ENCODE measurements at places on chromosomes 2 and 18.

GRCh38 chr2:219739066-219739465 lies 111.6 kb downstream of the SLC4A3 start:
- no peak for DNase-seq

DNA sequence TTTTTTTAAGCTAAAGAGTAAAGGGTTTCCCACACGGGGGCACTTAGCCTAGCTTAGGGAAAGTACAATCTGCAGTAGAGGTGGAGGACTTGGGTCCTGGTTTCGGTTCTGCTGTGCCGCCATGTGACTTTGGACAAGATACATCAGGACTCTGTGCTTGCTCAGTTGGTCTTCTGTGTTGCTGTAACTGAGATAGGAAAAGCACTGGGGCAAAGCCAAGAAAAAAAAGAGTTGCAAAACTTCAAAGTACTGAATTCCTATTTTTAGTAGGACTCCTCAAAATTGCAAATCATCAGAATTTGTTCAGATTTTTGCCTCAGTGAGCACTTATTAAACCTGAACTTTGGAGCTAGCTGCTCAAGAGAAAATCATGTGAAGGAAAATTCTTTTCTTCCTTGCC lies 96.3 kb upstream of the STON1 start:
- no peak for DNase-seq

DNA sequence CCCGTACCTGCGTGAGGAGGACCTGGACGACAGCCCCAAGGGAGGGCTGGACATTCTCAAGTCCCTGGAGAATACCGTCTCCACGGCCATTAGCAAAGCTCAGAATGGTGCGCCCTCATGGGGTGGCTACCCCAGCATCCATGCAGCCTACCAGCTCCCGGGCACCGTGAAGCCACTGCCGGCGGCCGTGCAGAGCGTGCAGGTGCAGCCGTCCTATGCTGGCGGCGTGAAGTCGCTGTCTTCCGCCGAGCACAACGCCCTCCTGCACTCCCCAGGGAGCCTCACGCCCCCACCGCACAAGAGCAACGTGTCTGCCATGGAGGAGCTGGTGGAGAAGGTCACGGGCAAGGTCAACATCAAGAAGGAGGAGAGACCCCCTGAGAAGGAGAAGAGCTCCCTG lies 76.4 kb downstream of the TSHZ1 start:
- DNase-seq = no peak

- DNase-seq = no peak
Measured at GRCh38 chr2:216059233-216059834, 22.3 kb downstream of the PECR start.

GRCh38 chr2:74700643-74701372 lies 46.8 kb downstream of the SEMA4F start:
- DNase-seq = no peak

GRCh38 chr2:135948642-135949355 lies 36.6 kb downstream of the DARS1 start:
- no peak for DNase-seq

DNA sequence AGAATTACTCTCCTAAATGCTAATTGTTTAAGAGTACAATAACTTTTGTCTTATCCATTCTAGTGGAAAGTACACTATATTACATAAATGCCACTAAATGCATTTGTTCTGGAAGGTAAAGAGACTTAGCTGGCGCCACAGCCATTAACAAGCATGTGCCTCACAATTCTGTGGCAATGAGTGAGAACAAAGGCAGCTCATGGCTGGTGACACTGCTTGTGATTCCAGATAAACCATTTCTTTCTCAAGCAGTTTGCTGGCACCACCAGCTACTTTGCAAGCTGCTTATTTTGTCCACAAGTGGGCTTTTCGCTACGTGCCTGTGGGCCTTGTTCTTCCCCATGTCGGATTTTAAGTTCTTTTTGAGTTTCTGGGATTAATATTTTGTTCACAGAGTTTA lies 147.6 kb upstream of the SMAD7 start:
- no peak for DNase-seq

DNA sequence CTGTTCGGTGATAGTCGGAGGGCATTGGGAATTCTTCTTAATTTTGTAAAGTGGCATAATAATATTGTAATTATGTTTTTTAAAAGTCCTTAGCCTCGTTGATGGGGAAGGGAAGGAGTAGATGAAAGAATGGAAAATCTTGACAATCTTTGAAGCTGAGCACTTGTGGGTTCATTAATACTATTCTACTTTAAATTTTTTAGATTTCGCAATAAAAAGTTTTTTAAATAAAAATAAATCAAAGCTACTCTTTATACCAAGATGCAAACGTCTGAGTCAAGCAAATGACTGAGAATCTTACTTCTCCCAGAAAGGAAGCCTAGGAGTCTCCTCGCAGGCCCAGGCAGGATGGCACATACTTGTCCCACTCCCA lies 98.5 kb upstream of the GPR45 start:
- no peak for DNase-seq
